ENCODE measurements at places on chromosomes 6 and 20. TPM values are rescaled to one million over a fixed set of nuclear protein-coding genes. Genes with fewer than 3 reads are reported as not detected.

DNA sequence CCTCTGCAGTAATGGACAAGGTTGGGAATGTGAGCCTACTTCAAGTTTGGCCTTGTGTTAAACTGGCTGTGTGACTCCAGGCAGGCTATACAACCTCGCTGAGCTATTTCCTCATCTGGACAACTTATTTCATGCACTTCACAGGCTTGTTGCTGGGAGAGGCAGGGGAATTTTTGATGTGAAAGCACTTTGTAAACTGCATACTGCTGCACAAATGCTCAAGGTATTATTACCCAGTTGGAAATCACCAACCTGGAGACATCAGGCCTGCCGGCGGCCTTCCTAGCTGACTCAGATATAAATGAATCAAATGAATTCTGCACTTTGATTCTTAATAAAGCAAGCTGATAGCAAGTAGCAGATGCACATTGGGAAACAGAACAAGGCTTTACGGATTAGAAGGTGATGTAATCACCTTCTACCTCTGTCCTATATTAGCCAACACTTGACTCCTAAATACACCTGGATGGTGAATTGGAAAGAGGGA is 10.1 kb downstream of the JARID2 start:
- no peaks in the 10 kb centered on the region for H3K36me3 ChIP-seq
- no peak overlapping the region for H3K27ac ChIP-seq
- no peaks in the 10 kb centered on the region for H3K27me3 ChIP-seq

DNA sequence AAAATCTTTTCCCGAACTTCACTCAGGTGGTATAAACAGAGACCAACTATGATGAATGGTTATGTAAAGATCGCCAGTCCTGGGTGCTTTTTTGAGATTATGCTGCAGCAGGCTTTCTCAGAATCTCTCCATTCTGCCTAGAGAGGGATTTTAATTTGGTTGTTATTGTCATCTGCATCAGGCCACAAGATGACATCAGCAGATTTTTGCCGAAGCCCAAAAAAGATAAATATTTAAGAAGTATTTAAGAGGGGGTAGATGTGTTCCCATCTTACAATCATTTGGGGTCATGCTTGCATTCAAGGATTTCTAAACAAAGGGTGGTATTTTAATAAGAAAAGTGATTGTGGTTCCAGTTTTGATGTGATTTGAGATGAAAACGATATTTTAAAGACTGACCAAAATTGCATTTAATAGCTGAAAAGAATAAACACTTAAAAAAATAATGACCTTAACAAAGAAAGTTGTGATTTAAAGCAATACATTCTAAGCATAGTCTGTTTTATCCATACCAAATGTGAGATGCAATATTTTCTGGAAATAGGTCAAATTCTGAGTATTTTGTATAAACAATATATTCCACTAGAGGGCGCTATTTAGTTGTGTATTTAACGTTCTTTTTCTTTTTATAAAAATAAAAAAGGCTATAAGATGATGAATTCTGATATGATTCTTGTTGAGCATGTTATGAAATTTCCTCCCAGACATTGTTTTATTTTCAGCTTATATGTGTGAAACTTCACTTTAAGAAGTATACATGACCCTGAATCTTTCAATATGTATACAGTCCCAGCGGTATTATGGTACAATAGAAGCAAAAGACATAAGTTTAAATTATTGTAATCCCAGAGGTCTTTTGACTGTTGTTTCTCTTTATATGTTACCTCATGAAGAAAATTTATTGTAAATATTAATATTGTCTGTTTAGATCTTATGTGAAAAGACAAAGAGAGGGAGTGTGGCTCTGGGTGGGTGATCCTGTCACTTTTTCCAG is 51.0 kb upstream of the ZFP64 start:
- DNase-seq, result no peak
- H3K4me1 ChIP-seq, result no peaks in the 10 kb centered on the region

GRCh38 chr6:73180076-73180738 is 45.1 kb downstream of the KHDC1L start:
- DNase-seq, result no peak
- peaks cover 6% of the 10 kb centered on the region for H3K4me1 ChIP-seq
- H3K4me3 ChIP-seq, result no peak overlapping the region
- H3K36me3 ChIP-seq, result no peaks in the 10 kb centered on the region
- no peaks in the 10 kb centered on the region for H3K27me3 ChIP-seq

- no peaks in the 10 kb centered on the region for H3K36me3 ChIP-seq
- no peak for DNase-seq
- H3K27ac ChIP-seq, result no peak overlapping the region
- H3K4me3 ChIP-seq, result no peak overlapping the region
- no peaks in the 10 kb centered on the region for H3K4me1 ChIP-seq
Measured at GRCh38 chr6:19997104-19997503, 159.9 kb downstream of the ID4 start.

The MGME1 gene
- 7.7 TPM for total RNA-seq

DNA sequence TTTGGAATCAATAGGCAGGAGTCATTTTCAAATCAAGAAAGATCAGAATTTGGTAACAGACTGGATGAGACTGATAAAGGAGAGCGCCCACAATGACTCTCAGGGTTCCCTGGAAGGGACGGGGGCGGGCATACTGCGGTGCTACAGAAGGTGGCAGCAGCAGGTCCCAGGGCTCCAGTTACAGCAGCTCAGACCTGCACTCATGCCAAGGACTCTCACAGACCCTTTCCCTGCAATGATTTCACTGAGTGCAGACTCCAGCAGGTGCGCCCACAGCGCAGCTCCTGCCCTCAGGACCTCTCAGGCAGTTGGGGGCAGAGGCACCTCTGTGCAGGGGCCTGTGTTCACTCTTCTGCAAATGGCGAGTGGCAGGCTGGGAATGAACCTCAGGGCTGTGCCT is 359.8 kb downstream of the ZFAND3 start:
- H3K27me3 ChIP-seq, result no peaks in the 10 kb centered on the region
- no peak for DNase-seq
- no peak overlapping the region for H3K4me3 ChIP-seq
- no peaks in the 10 kb centered on the region for H3K36me3 ChIP-seq

The COL10A1 gene
- total RNA-seq, result 0.42 TPM

DNA sequence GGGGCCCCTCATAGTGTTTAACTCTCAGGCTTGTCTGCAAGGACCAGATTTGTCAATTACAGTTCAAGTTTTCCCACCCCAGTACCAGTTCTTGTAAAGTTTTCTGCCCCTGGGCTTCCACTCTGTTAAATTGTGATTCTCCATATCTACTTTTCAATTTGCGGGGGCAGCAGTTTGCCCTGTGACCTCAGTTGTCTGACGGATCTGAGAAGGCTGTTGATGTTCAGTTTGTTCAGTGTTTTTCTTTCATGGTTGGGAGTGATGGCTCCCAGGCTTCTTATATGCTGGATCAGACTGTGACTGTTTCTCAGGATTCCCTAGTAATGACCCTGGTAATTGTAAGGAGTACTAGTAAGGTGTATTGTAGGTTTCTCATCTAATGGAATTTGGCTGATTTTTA is 101.0 kb upstream of the GGTLC1 start:
- H3K27me3 ChIP-seq, result no peaks in the 10 kb centered on the region
- DNase-seq, result no peak
- H3K4me1 ChIP-seq, result no peaks in the 10 kb centered on the region
- no peaks in the 10 kb centered on the region for H3K36me3 ChIP-seq
- no peak overlapping the region for H3K27ac ChIP-seq
- H3K4me3 ChIP-seq, result no peak overlapping the region

DNA sequence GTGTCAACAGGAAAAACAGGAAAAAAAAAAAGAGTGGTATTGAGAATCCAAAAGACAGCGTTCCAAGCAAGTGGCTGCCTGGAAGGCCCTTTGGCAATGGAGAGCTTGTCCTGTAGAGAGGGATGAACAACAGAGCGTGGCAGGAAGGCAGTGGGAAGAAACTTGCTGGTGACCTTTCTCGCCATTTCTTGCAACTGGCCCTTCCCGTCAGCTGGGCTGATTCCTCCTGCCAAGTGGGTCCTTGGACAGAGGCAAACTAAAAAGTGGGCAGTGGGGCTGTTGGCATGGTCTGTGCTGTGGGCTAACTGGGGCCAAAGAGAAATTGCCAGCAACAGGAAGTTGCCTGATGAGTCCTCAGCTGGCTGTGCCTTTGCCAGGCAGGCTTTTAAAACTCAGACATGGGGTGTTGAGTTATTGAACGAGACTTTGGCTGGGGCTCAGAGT is 43.9 kb upstream of the CLDN20 start:
- DNase-seq, result no peak
- H3K36me3 ChIP-seq, result no peaks in the 10 kb centered on the region
- H3K4me1 ChIP-seq, result no peaks in the 10 kb centered on the region
- H3K27me3 ChIP-seq, result no peaks in the 10 kb centered on the region
- no peak overlapping the region for H3K27ac ChIP-seq
- H3K4me3 ChIP-seq, result no peak overlapping the region

- no peak for DNase-seq
- H3K4me3 ChIP-seq, result no peak overlapping the region
- H3K27me3 ChIP-seq, result peaks cover 2% of the 10 kb centered on the region
- no peaks in the 10 kb centered on the region for H3K4me1 ChIP-seq
- peaks cover 6% of the 10 kb centered on the region for H3K36me3 ChIP-seq
Measured at GRCh38 chr6:43070028-43070632, 6.0 kb upstream of the PTK7 start.

The MMP24 gene
- 0.21 TPM for total RNA-seq

GRCh38 chr20:39264506-39265172 is 302.5 kb downstream of the DHX35 start:
- no peaks in the 10 kb centered on the region for H3K4me1 ChIP-seq
- H3K4me3 ChIP-seq, result no peak overlapping the region
- no peaks in the 10 kb centered on the region for H3K27me3 ChIP-seq
- H3K36me3 ChIP-seq, result no peaks in the 10 kb centered on the region
- DNase-seq, result no peak

DNA sequence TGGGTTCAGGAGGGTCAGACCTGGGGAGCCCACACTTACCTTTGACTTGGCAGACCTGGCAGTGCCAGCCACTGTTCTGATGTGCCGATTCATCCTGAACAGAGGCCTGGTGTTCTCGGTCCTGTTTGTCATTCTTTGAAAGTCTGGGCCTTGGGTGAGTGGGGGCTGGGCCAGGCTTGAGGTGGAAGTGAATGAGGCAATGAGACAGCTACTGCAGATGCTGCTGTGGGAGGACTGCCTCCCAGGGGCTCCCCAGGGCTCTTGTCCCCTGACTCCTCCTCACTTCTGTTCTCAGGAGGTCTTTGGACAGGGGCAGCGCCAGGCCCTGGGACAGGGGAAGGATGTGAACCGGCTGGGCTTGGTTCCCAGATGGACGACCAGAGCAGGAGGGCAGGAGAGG is 5.6 kb upstream of the TREML4 start:
- no peaks in the 10 kb centered on the region for H3K4me1 ChIP-seq
- no peak overlapping the region for H3K4me3 ChIP-seq
- DNase-seq, result no peak
- no peaks in the 10 kb centered on the region for H3K27me3 ChIP-seq

GRCh38 chr6:131831392-131831791 is 23.6 kb downstream of the ENPP1 start:
- no peaks in the 10 kb centered on the region for H3K36me3 ChIP-seq
- no peaks in the 10 kb centered on the region for H3K4me1 ChIP-seq
- DNase-seq, result no peak
- H3K4me3 ChIP-seq, result no peak overlapping the region
- no peak overlapping the region for H3K27ac ChIP-seq

- H3K4me3 ChIP-seq, result no peak overlapping the region
- H3K27me3 ChIP-seq, result no peaks in the 10 kb centered on the region
- peaks cover 23% of the 10 kb centered on the region for H3K4me1 ChIP-seq
- no peak overlapping the region for H3K27ac ChIP-seq
- DNase-seq, result no peak
- no peaks in the 10 kb centered on the region for H3K36me3 ChIP-seq
Measured at GRCh38 chr6:147640606-147641005, 132.1 kb downstream of the SAMD5 start.

- H3K36me3 ChIP-seq, result no peaks in the 10 kb centered on the region
- DNase-seq, result no peak
- H3K27ac ChIP-seq, result no peak overlapping the region
- no peaks in the 10 kb centered on the region for H3K27me3 ChIP-seq
- no peak overlapping the region for H3K4me3 ChIP-seq
Measured at GRCh38 chr6:134840086-134840867, 109.6 kb downstream of the ALDH8A1 start.

DNA sequence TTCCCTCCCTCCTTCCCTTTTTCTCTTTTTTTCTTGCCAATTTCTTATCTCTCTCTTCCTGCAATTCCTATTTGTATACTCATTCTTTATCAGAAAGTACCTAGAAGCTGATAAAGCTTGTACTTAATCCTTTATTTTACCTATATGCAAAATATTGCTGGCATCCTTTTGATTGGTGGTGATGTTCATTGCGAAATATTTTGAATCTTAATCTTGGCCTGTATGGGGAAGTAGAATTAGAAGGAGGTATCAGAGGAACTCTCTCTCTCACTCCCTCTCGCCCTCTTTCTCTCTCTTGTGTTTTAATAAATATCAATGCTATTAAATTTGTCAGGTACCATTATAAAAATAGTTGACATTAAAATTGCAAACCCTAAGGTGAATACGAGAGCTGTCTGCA is 52.8 kb downstream of the UST start:
- no peaks in the 10 kb centered on the region for H3K4me1 ChIP-seq
- no peak overlapping the region for H3K4me3 ChIP-seq
- no peak for DNase-seq
- no peaks in the 10 kb centered on the region for H3K36me3 ChIP-seq

GRCh38 chr20:32880635-32881034 is 21.9 kb downstream of the EFCAB8 start:
- DNase-seq, result no peak

- DNase-seq, result no peak
- H3K4me3 ChIP-seq, result no peak overlapping the region
- no peak overlapping the region for H3K27ac ChIP-seq
- no peaks in the 10 kb centered on the region for H3K36me3 ChIP-seq
- no peaks in the 10 kb centered on the region for H3K27me3 ChIP-seq
Measured at GRCh38 chr6:11618533-11618932, 81.0 kb downstream of the TMEM170B start.

- no peaks in the 10 kb centered on the region for H3K27me3 ChIP-seq
- no peaks in the 10 kb centered on the region for H3K4me1 ChIP-seq
- H3K36me3 ChIP-seq, result no peaks in the 10 kb centered on the region
Measured at GRCh38 chr6:144723431-144723830, 438.3 kb downstream of the UTRN start.

The CD83 gene
- total RNA-seq, result 3.3 TPM

The CTCFL gene
- total RNA-seq, result not detected

The LPA gene
- total RNA-seq, result not detected

The FAM209B gene
- total RNA-seq, result not detected

DNA sequence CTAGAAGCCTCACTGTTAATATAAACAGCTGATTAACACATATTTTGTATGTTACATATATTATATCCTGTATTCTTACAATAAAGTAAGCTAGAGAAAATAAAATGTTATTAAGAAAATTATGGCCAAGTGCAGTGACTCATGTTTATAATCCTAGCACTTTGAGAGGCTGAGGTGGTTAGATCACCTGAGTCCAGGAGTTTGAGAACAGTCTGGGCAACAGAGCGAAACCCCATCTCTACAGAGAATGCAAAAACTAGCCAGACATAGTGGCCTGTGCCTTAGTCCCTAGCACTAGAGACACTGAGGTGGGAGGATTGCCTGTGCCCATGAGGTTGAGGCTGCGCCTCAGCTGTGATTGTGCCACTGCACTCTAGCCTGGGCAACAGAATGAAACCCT is 81.9 kb downstream of the NCOA3 start:
- no peaks in the 10 kb centered on the region for H3K4me1 ChIP-seq
- H3K27ac ChIP-seq, result no peak overlapping the region
- DNase-seq, result no peak
- H3K4me3 ChIP-seq, result no peak overlapping the region
- H3K27me3 ChIP-seq, result no peaks in the 10 kb centered on the region
